ENCODE measurements at places on chromosomes 2 and 18.

DNA sequence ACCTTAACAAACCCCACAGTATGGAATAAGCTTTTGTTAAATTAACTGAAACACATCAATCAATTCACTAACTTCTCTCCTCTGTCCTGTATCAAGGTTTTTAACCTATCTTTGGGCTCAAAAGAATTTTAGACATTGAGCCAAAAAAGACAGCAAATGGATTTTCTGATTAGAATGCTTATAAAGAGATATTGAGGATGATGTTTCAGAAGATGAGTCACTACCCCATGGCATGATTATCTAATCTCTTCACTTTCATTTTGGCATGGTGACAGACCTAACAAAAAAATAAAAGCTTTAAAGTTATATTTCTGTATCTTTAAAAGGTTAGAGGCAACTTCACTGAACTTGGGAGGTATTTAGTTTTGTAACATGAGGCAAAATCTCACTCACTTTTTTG is 55.5 kb downstream of the SGPP2 start:
- no peak for DNase-seq

DNA sequence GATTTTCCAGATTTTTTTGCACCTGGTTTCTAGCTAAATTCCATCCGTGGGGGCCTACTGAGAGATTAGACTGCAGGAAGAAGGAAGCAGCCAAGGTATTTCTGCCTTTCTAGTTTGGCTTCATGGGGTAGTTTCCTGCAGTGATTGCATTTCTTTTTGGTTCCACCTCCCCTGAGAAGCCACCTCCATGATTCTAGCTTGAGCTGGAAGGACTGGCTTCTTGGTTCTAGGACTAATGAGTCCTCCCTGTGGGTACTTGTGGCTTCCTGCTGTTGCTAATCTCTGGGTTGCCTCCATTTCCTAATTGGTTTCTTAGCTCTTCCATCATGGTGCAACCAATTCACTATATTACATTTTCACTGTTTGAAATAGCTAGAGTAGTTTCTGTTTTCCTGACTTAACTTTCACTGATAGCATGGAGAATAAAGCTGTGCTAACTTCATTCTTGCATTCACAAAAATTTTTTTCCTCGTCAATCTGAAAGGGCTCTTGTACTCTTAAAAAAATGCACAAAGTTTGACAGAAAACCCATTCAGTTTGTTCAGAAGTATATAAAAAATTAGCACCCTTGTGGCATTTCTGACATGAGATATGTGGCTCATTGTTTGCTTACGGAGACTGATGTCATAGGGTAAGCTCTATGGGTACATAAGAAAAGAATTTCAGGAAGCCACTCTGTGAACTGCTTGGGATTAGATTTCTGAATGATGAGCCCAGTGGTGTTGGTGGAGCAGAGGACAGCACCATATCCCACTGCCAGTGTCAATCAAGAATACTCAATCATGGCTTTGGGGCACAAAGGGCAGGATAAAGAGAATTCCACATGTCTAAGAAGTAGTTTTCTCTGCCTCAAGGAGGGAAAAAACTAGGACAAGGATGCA is 242.8 kb upstream of the RBMS1 start:
- DNase-seq = no peak

- DNase-seq = no peak
Observed at GRCh38 chr2:202387608-202388342, 11.6 kb downstream of the BMPR2 start.

DNA sequence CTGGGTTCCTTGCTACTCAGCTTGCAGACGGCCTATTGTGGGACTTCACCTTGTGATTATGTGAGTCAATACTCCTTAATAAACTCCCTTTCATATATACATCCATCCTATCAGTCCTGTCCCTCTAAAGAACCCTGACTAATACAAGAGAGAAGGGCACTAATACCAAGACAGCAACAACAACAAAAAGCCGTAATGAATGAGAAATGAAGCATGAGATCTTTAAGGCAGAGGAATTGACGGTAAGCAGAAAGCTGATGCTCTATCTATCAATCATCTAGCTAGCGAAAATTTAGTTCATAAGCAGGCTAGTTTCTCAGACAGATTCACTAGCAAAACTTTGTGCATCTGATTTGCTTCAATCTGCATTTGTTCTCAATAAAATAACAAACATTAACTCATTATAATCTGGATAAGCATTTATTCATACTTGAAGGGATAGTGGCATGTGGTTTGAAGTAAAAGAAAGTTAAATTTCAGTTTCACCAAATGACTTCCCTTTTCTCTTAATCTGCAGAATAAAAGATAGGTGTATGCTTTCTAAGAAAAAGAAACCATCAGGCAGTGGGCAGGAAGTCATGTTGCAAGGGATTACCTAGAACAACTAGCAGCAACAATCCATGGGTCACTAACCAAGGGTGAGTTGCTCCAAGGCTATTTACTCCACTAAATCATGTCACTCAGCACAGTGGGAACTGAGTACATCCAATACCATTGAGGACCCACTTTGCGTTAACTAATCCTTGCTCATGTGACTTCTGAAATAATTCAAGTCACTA is 376.5 kb downstream of the TMEM182 start:
- DNase-seq = no peak

DNA sequence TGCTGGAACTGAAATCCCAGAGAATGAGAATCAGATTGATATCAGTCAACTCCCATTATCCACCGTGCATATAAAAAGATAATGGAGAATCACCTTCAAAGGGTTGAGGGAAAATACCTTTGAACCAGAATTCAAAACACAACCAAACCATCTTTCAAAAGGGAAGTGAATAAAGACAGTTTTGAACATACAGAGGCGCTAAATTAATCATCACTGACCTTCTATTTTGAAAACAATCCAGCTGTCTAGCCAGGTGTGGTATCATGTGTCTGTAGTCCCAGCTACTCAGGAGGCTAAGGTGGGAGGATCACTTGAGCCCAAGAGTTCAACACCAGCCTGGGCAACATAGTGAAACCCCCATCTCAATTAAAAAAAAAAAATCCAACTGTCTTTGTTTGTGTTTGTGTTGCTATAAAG is 63.6 kb downstream of the TRABD2A start:
- no peak for DNase-seq
